ENCODE measurements at places on chromosomes 12 and 14.

DNA sequence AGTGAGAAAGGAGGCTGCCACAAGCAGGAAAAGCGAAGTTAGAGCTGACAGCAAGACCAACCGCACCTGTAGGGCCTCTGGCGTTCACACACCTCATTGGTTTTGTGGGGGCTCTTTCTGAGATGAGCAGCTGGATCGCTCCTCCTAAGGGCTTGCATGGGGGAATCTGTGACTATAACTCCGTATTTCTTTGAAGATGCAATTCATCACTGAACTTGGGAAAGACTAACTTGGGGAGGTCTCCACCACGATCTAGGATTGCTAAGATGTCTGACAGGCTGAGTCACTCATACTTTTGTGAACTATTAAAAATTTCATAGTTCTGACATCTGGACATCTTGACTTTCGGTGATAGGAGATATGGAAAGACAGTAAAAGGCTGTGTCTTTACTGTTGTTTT is 173.6 kb downstream of the ETV6 start:
- DNase-seq = no peak

DNA sequence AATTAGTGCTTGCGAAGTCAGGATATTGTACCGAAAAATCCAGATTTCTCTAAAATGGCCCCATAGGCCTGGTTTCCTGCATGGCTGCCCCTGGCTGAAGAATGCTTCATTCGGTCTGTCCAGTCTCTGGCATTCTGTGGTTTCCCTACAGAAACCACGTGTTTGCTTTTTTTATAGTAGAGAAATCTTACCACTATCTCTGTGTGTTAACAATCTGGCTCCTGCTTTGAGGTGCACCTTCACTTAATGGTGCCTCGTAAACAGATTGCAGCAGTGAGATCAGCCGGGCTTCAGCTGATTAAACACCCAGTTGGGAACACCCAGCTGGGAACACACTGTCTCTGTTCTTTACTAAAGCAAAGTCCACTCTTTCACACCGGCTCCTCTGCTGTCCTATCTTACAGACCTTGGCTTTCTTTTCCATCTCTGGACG is 6.7 kb upstream of the DNAAF2 start:
- no peak for DNase-seq

GRCh38 chr12:110344657-110345056 is 58.9 kb downstream of the ANAPC7 start:
- no peak for DNase-seq

DNA sequence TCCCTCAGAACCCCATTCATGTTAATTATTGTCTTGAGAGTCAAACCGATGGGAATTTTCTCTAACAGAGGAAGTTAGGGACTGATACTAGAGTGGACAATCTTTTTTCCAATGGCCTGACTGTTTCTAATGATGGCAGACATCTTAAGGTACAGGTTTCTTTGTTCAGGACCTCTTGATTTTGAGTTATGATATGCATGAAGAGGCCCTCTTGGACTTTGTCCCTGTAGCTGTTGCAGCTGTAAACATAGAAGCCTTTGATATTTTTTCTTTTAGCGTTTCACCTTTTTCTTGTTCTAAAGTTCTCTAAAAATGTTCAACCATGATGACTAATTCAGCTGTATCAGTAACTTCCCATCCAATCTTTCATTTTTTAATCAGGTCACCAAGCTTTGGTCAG is 53.0 kb downstream of the LGR5 start:
- no peak for DNase-seq

- no peak for DNase-seq
Observed at GRCh38 chr14:100109594-100109955, 44.4 kb downstream of the EVL start.
